ENCODE measurements at places on chromosomes 16 and 17. TPM values are rescaled to one million over a fixed set of nuclear protein-coding genes. Genes with fewer than 3 reads are reported as not detected.

PRSS27 gene
- 10.5 TPM for polyA plus RNA-seq

TBC1D3I gene
- polyA plus RNA-seq, result 2.3 TPM

HP gene
- polyA plus RNA-seq, result not detected

C16orf74 gene
- 9.3 TPM for polyA plus RNA-seq

NAGS gene
- 4.4 TPM for polyA plus RNA-seq

KRTAP1-1 gene
- not detected for polyA plus RNA-seq

EVPLL gene
- 0.13 TPM for polyA plus RNA-seq

ZNF263 gene
- 20.7 TPM for polyA plus RNA-seq

CES3 gene
- 2.2 TPM for polyA plus RNA-seq

IGSF6 gene
- polyA plus RNA-seq, result not detected

SEZ6L2 gene
- polyA plus RNA-seq, result 65.7 TPM

FKBP10 gene
- polyA plus RNA-seq, result 283 TPM
